ENCODE measurements at places on chromosomes 12 and 14.

DNA sequence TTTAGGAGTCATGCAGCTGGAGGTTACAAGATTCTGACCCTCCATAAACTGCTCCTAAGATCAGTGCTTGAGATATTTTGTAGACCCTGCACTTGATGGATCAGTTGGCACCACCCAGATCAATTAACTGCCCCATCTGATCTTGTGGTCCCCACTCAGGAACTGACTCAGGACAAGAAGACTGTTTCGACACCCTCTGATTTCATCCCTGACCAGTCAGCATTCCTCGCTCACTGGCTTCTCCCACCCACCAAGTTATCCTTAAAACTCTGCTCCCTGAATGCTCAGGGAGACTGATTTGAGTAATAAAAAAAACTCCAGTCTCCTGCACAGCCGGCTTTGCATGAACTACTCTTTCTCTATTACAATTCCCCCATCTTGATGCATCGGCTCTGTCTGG is 360.2 kb downstream of the GALC start:
- DNase-seq = no peak

DNA sequence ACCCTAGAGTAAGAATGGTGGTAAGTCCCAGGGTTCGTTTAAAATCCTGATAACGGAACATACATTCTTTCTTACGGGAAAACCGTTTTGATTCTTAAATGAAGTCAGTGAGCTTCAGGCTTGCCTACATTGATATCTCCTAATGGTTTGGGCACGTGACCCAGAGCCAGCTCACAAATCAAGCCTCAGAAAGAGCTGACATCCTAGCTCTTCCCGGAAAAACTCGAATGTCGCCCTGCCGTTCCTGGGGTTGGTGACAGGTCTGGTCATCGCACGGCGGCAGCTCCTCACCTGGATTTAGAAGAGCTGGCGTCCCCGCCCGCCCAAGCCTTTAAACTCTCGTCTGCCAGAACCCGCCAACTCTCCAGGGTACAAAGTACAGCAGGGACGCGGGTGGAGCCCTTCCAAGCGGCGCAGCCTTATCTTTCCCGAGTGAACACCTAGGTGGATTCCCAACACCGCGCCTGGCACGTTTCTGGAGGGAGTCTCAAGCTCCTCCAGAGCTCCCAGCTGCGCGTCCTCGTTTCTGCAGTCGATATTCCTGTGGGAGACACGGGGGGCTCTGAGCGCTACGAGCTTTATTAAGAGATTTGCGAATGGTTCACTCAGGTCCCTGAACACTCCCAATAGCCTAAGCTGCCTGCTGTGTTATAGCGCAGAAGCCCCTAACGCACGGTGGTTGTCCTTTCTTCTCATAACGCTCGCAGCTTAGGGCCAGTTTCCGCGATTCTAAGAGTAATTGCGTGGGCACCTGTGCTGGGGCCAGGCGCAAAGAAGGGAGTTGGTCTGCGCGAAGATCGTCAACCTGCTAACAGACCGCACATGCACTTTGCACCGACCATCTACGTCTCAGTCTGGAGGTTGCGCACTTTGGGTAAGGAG is at the start of gene SSTR1:
Gene SSTR1 (plus strand): TSS at position 169 of the 882 bp plus-strand sequence. CDS start 1,486 bp downstream, outside the sequence.
- DNase-seq = no peak

GRCh38 chr12:32273712-32274111 is 125.6 kb upstream of the FGD4 start:
- DNase-seq = peak; percentile 41

DNA sequence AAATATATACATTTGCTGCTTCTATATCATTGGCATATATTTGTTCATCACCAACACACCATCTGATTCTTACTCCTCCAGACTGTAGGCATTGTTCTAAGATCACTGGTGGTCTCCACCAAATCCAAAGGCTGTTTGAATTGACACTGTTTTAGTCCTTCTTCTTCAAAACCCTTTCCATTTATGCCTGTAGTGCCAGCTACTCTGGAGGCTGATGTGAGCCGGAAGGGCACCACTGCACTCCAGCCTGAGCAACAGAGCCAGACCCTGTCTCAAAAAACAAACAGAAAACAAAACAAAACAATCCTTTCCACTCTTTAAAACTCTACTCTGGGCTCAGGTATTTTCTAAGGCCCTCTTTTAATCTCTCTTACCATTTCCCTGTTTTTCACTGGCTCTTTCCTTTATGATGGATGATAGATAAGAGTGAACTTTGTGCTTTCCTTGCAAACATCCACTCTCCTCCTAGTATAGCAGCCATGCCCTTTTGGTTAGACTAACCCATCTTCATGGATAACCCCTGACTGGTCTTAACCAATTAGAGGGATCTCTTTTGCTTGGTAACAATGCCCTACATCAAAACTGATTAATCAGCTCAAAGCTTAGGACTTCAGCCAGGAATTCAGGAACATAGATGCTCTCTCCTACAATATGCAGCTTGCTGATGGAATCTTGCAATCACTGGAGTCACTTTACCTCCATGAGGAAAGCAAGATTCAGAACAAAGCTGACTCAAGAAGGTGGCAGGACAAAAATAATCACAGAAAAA is 24.9 kb downstream of the SPTSSA start:
- DNase-seq = no peak

GRCh38 chr12:100043631-100044030 is 58.9 kb upstream of the ANKS1B start:
- no peak for DNase-seq

DNA sequence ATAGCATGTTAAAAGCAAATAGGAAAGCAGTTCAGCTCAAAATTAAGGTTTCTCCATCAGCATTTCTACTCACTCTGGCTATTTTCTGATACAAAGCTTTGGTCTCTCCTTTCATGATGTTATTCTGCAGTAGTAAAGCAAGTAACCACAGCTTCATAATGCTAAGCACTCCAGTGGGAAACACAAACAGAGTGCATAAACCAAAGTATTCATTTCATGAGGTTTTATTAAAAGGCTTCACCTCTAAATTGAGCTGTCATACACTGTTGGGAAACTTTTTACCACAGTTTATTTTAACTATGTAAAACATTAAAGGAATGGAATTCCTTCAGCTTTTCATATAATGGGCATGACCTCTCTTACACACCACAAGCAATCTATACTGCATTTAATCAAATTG is 157.9 kb upstream of the LMO3 start:
- DNase-seq = no peak

GRCh38 chr12:49776858-49777257 is 35.5 kb downstream of the TMBIM6 start:
- DNase-seq = no peak

- no peak for DNase-seq
Observed at GRCh38 chr14:71169861-71170260, 262.6 kb downstream of the PCNX1 start.

GRCh38 chr12:114826244-114826643 is 142.3 kb upstream of the TBX3 start:
- DNase-seq = no peak

DNA sequence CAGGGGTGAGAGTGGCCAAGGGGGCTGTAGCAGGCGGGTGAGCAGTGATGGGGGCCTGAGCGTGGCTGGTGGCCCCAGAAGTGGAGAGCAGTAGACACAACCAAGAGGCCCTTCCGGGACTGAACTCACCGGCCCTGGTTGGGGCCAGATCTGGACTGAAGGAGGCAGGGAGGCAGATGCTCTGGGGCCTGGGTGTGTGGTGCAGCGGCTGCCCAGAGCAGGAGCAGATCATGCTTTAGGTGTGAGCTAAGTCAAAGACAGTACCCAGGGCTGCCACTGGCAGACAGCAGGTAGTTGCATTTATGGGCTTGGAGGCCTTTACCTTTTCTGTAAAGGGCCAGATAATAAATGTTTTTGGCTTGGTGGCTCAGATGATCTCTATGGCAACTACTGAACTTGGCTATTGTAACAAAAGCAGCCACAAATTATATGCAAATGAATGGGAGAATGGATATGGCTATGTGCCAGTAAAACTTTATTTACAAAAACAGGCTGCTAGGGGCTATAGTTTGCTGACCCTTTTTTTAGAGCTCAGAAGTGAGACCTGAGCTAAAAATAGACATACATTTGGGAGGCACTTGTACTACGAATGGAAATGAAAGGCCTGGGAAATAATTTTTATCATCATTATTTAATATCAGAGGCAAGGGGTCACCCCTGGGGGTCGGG is 25.6 kb downstream of the SETD1B start:
- DNase-seq = no peak

DNA sequence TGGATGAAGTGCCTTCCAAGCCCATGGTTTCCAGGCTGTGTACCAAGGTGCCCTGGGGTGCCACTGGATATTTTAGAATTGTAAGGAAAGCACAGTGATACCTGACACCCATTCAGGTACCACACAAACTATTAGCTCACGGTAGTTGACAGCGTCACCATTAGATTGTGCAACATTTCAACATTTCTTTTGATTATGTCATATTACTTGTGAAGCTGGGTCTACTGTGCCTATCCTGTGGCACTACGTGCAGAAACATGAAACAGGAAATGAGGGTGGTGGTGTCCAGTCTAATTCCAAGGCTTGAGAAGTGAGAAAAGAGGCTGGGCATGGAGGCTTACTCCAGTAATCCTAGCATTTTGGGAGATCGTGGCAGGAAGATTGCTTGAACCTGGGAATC is 75.5 kb upstream of the CPM start:
- DNase-seq = no peak

DNA sequence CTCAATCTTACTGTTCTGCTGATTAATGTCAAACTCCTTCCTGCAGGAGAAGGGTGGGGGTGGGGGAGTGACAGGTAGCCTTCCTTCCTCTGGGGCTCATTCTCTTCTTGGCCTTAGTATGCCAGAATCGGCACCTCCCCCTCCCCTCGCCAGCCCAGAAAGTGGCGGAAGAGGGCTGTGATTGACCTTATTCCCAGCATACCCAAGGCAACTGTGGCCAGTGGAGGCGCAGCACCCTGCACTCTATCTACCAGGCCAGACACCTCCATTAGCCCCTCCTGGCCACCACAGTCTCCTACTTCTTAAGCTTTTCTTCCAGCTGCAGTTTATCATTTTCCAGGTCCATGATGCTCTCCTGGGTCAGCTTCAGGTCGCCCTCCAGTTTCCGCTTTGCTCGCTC is 15.5 kb downstream of the MYH6 start:
- DNase-seq = no peak

- DNase-seq = no peak
Observed at GRCh38 chr12:119179335-119180021, 747 bp downstream of the HSPB8 start.

All from stimulated activated CD4-positive, alpha-beta T cell treated with anti-CD3 and anti-CD28 coated beads, Interleukin-1b, Interleukin-23, amount 100 ng/mL, for 48 hours (primary cell).